Aorta (tissue), 5 donors: ENCODE measurements at places on chromosomes 3 and 15. TPM values are rescaled to one million over a fixed set of nuclear protein-coding genes. Genes with fewer than 3 reads are reported as not detected.

STRIT1 gene
- total RNA-seq = not detected

GRCh38 chr3:11622586-11623550 is 20.8 kb downstream of the VGLL4 start:
- no peak overlapping the region for H3K4me3 ChIP-seq
- H3K4me1 ChIP-seq = peaks cover 16% of the 10 kb centered on the region
- H3K27me3 ChIP-seq = no peaks in the 10 kb centered on the region
- no peaks in the 10 kb centered on the region for H3K36me3 ChIP-seq
- DNase-seq = no peak

CDC25A gene
- total RNA-seq = 0.52 TPM

- H3K36me3 ChIP-seq = no peaks in the 10 kb centered on the region
- H3K27me3 ChIP-seq = no peaks in the 10 kb centered on the region
- no peak overlapping the region for H3K27ac ChIP-seq
- no peak for DNase-seq
- no peak overlapping the region for H3K4me3 ChIP-seq
These were observed 180.5 kb downstream of the FOXB1 start for GRCh38 chr15:60184579-60184978.

DNA sequence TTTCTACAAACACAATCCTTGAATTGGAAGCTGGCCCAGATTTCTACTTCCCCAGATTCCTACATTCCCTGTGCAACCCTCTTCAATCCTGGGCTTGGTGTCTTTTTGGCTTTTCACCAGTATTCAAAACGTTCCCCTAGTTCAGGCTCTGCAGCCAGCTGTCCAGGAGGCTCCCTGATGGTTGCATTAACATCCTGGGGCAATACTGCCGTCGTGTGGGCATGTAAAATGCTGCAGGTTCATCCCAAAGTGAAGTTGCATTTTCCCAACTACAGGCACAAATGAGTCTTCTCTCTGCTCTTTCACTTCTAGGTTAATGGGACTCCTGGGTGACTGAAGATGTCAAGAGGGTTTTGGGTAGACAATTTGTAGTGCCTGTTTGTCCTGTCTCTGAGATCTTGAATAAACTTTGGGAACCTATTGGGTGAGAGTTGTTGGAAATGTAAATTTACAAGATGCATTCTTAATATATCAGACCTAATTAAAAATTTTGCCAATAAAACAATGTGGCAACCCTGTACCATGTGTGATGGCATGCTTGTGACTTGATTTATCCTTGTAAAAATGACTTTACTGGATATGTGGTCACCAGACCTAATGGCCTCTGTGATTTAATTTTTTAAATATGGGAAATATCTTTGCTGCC is 28.6 kb downstream of the SOX14 start:
- no peaks in the 10 kb centered on the region for H3K4me1 ChIP-seq
- H3K36me3 ChIP-seq = no peaks in the 10 kb centered on the region
- no peaks in the 10 kb centered on the region for H3K27me3 ChIP-seq
- H3K27ac ChIP-seq = no peak overlapping the region
- H3K4me3 ChIP-seq = no peak overlapping the region
- DNase-seq = no peak

ROBO2 gene
- 1.0 TPM for total RNA-seq

RASGRF1 gene
- total RNA-seq = 0.13 TPM

GRCh38 chr3:19799115-19799514 is 134.9 kb downstream of the EFHB start:
- no peaks in the 10 kb centered on the region for H3K27me3 ChIP-seq
- no peak overlapping the region for H3K27ac ChIP-seq
- no peak for DNase-seq
- no peaks in the 10 kb centered on the region for H3K36me3 ChIP-seq
- H3K4me1 ChIP-seq = no peaks in the 10 kb centered on the region

- peak; percentile 71 for DNase-seq
- no peaks in the 10 kb centered on the region for H3K27me3 ChIP-seq
- H3K36me3 ChIP-seq = no peaks in the 10 kb centered on the region
- H3K4me1 ChIP-seq = no peaks in the 10 kb centered on the region
- H3K4me3 ChIP-seq = no peak overlapping the region
These were observed 16.8 kb downstream of the NOX5 start for GRCh38 chr15:69031013-69032001.

DNA sequence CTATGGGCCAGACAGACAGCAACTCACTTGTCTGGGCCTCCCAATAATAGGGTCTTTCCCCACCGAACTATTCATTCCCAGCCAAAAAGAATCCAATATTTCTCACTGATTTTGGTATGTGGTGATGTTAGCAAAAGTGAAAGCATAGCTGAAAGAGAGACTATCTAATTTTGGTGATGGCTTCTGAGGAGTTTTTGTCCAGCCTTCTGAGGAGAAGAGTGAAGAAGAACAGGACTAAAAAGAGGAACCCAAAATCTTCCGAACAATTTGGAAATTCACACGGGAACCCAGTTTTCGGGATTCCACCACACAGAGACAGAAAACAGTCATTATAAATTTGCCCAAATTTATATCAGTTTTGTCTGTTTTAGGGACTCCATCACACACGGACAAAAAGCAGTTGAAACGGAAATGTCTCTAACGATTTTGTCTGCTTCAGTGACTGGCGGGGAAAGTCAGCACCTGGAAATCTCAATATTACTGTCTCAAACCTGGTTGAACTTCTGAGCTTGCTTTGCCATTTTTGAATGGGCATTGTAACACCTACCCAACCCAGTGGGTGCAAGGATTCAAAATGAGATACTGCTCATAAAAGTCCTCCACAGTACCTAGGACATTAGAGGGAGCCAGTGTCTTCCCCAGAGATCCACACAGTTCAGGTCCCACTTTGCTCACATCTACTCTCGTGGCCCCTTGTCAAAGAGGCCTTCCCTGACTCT is 9.1 kb downstream of the CD80 start:
- H3K4me3 ChIP-seq = no peak overlapping the region
- no peaks in the 10 kb centered on the region for H3K27me3 ChIP-seq
- H3K4me1 ChIP-seq = no peaks in the 10 kb centered on the region
- no peaks in the 10 kb centered on the region for H3K36me3 ChIP-seq
- no peak overlapping the region for H3K27ac ChIP-seq

DNA sequence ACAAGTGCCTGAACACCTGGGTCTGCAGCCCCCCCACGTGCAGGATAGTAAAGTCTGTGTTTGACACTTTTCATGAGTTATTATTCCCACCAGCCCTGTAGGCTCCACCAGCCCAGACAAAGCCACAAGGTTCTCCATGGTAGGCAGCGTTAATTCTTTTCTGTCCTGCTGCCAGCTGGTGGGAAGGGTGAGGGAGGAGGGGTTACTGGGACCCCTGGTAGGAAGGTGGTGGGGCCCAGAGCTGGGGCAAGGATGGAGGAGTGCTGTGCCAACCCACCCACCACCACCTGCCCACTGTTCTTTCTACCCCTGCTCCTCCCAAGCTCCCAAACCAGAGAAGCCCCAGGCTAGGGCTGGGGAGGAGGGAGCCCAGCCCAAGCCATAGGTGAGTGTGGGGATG is 20.8 kb upstream of the SEMA3F start:
- no peak for DNase-seq
- H3K27ac ChIP-seq = no peak overlapping the region
- H3K27me3 ChIP-seq = no peaks in the 10 kb centered on the region
- no peaks in the 10 kb centered on the region for H3K36me3 ChIP-seq

DNA sequence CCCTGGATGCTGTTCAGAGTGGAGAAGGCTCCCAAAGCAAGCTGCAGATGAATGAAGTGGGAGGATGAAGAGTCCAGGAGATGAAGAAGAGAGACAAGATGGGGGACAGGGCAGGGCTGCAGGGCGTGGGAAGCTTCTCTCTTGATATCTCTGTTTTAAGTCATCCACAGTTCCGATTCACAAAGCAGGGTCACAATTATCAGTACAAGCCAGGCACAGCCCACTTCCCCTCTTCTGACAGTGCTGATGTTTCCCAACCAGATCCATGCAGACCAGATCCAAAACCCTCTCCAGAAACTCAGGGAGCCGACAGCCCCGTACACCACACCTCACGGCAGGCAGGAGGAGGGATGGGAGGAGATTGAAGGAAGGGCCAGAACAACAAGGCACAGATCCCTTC is 31.1 kb downstream of the NTRK3 start:
- DNase-seq = no peak
- no peak overlapping the region for H3K27ac ChIP-seq
- no peaks in the 10 kb centered on the region for H3K36me3 ChIP-seq
- H3K4me1 ChIP-seq = no peaks in the 10 kb centered on the region

TGM5 gene
- total RNA-seq = 0.84 TPM

DNA sequence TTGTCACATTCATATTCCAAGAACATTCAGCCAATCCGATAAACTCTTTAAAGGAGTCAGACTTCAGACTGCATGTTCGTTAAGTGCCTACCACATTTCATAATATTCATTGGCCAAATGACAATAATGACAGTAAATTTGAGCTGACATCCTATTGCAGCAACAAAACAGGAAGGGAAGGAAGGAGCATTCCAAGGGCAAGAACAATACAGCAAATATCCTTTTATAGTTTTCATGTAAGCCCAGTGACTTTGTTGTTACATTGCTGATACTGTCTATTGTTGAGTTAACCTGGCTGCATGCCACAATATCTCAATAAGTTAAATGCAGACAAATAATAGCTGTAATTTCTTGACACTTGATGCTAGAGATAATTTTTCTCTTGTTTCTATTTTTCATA is 16.4 kb upstream of the CBLB start:
- DNase-seq = no peak
- no peak overlapping the region for H3K4me3 ChIP-seq
- no peaks in the 10 kb centered on the region for H3K4me1 ChIP-seq
- H3K27me3 ChIP-seq = no peaks in the 10 kb centered on the region
- no peaks in the 10 kb centered on the region for H3K36me3 ChIP-seq

GRCh38 chr3:143595456-143596077 is 252.7 kb downstream of the SLC9A9 start:
- H3K27ac ChIP-seq = no peak overlapping the region
- no peaks in the 10 kb centered on the region for H3K4me1 ChIP-seq
- H3K27me3 ChIP-seq = no peaks in the 10 kb centered on the region
- H3K36me3 ChIP-seq = no peaks in the 10 kb centered on the region
- no peak for DNase-seq
